ENCODE measurements at places on chromosomes 16 and 17.

GRCh38 chr17:37310940-37311339, 64.8 kb upstream of the C17orf78 start:
- DNase-seq, result no peak

GRCh38 chr16:67199011-67199807, at the start of gene ELMO3:
Gene ELMO3, plus strand, starts transcription at chr16:67199131. Its CDS starts 196 bp downstream, at chr16:67199327.
- no peak for DNase-seq

GRCh38 chr17:81814748-81815645, 11.0 kb downstream of the GCGR start:
- DNase-seq, result peak; percentile 36

GRCh38 chr16:84899414-84899813, 79.6 kb downstream of the CRISPLD2 start:
- no peak for DNase-seq

Data from right lung (tissue), 10 donors.